Activated CD4-positive, alpha-beta memory T cell treated with anti-CD3 and anti-CD28 coated beads, Interleukin-2, amount 10 ng/mL, durations not matched to agents 7 days and 5 days (primary cell): ENCODE measurements at places on chromosomes 2 and 18. TPM values are rescaled to one million over a fixed set of nuclear protein-coding genes. Genes with fewer than 3 reads are reported as not detected.

DNA sequence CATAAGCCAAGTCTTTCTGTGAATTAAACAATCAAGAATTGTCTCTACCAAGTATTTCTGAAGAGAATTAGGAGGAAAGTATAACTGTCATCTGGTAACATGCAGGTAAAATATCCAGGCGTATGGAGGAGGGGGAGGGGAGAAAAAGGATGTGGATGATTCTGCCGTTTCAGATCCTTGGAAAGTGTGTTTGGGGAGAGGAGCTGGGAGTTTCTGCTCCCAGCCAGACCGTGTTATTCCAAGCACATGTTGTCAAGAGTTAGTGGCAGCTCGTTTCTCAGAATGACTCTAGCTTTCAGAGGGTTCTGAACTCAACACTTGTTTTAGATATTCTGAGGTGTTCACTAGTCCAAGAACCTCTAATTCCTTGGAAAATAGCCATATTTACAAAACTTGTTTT lies 137.6 kb downstream of the FAM124B start:
- no peaks in the 10 kb centered on the region for H3K4me1 ChIP-seq
- no peaks in the 10 kb centered on the region for H3K36me3 ChIP-seq
- DNase-seq: no peak
- H3K27me3 ChIP-seq: peaks cover 17% of the 10 kb centered on the region

DNA sequence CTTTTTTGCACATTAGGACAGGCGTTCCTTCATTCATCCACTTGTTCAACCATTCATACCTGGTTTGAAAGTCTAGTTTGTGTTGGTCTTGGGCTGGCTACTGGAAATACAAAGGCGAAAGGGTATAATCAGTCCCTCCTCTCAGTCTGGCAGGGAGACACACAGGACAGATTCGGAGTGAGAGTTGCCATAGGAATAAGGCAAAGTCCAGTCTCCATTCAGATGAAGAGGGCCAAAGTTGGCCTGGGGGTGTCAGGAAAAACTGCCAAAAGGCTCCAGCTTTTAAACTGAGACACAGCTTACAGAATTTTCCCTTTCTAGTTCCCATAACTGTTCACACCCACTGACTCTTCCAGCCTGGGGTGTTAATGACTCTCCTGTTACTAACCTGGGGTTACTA lies 96.3 kb upstream of the AQP4 start:
- H3K27me3 ChIP-seq: no peaks in the 10 kb centered on the region
- no peak overlapping the region for H3K27ac ChIP-seq
- no peak overlapping the region for H3K4me3 ChIP-seq
- no peak for DNase-seq
- no peaks in the 10 kb centered on the region for H3K36me3 ChIP-seq
- H3K4me1 ChIP-seq: no peaks in the 10 kb centered on the region

DNA sequence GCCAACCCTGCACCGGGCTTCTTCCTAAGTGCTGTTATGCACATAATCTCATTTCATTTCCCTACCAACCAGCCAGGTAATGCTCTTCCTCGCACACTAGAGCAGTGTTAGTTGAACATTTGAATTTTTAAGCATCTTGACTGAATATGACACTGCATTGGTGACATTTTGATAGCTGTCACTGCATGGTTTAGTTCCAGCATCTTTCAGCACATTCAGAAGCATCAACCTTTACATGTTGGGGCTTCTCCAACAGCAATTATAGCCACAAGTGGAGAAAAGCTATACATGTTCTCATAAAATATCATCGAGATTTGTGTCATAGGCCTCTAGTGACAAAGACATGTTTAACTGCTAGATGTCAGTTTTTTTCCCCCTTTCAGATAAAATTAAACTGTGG lies 230.1 kb upstream of the FOSL2 start:
- no peak overlapping the region for H3K4me3 ChIP-seq
- DNase-seq: no peak
- H3K27ac ChIP-seq: no peak overlapping the region
- H3K4me1 ChIP-seq: no peaks in the 10 kb centered on the region

DNA sequence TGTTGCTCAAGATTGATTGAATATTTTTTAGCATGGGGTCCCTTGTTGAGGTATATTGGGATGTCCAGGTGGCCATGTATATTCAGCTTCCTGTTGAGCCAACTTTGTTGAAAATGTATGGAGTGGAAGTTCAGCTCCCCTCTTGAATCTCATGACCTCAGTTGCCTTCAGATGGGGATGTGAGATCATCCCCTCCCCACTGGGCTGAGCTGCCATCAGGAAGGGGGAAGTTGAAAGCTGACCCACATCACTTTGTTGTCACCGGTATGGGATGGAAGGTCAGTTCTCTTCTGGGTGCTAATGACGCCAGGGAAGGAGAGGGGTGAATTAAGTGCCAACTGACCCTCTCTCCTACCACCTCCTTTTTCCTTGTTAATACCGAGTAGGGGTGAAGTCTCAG lies 33.9 kb downstream of the ACOXL start:
- H3K27me3 ChIP-seq: peaks cover 46% of the 10 kb centered on the region
- H3K4me3 ChIP-seq: no peak overlapping the region
- H3K27ac ChIP-seq: no peak overlapping the region
- no peaks in the 10 kb centered on the region for H3K36me3 ChIP-seq

- H3K4me3 ChIP-seq: no peak overlapping the region
- no peak overlapping the region for H3K27ac ChIP-seq
- no peaks in the 10 kb centered on the region for H3K4me1 ChIP-seq
Observed at GRCh38 chr2:67455219-67456142, 58.3 kb downstream of the ETAA1 start.

DNA sequence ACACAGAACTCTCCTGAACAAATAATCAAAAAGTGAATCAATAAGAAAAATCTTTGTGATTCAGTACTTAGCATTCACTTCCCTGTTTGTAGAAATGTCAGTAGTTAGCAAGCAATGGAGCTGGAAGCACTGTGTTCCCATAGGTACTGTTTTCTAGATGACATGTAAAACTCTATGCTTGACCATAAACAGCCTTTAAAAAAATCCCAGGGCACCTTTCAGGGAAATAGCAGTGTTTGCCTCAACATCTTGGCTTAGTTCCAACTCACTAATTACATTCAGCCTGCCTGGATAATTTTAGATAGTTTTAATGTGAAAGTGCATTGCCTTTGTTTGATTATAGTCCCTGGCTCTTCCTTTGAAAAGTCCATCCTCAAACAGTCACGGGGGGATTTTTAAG lies 721.8 kb downstream of the ERBB4 start:
- H3K27ac ChIP-seq: no peak overlapping the region
- H3K36me3 ChIP-seq: no peaks in the 10 kb centered on the region
- no peak for DNase-seq
- no peaks in the 10 kb centered on the region for H3K4me1 ChIP-seq

DNA sequence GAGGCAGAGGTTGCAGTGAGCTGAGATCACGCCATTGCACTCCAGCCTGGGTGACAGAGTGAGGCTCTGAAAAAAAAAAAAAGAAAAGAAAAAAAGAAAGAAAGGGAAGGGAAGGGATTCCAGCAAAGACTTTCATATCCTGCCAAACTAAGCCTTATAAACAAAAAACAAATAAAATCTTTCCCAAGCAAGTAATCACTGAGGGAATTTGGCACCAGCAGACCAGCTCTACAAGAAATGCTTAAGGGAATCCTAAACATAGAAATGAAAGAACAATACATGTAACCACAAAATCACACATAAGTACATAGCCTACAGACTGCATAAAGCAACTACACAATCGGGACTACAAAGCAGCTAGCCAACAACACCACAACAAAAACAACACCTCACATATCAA lies 79.1 kb downstream of the TRABD2A start:
- no peak for DNase-seq
- peaks cover 6% of the 10 kb centered on the region for H3K36me3 ChIP-seq
- H3K4me3 ChIP-seq: no peak overlapping the region
- no peak overlapping the region for H3K27ac ChIP-seq

DNA sequence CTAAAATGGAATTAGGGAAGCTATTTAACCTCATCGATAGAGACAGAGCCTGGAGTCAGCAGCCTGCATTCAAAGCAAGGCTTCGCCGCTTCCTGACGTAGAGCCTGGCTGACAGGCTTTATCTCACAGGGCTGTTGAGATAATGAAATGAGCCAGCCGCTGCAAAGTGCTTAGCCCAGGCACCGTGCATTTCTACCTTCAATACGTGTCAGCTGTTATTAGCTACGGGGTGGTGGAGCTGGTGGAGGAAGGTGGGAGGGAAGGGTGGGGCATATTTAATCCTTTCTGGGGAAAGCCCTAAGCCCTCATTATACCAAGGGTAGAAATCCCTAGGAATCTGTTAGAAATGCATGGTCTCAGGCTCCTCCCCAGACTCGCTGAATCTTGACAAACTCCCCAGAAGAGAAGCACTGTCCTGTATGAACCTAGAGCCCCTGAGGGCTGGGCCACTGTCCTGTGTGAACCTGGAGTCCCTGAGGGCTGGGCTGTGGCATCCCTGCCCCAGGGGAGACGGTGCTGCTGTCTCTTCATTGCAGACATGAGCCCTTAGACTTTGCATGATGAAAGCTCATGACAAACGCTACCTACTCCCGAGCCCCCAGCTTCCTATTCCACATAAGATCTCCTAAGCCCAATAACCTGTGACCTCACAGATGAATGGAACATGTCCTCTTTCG lies 72.4 kb downstream of the ALPK2 start:
- no peak overlapping the region for H3K4me3 ChIP-seq
- no peaks in the 10 kb centered on the region for H3K27me3 ChIP-seq
- H3K27ac ChIP-seq: no peak overlapping the region
- peaks cover 2% of the 10 kb centered on the region for H3K4me1 ChIP-seq

DNA sequence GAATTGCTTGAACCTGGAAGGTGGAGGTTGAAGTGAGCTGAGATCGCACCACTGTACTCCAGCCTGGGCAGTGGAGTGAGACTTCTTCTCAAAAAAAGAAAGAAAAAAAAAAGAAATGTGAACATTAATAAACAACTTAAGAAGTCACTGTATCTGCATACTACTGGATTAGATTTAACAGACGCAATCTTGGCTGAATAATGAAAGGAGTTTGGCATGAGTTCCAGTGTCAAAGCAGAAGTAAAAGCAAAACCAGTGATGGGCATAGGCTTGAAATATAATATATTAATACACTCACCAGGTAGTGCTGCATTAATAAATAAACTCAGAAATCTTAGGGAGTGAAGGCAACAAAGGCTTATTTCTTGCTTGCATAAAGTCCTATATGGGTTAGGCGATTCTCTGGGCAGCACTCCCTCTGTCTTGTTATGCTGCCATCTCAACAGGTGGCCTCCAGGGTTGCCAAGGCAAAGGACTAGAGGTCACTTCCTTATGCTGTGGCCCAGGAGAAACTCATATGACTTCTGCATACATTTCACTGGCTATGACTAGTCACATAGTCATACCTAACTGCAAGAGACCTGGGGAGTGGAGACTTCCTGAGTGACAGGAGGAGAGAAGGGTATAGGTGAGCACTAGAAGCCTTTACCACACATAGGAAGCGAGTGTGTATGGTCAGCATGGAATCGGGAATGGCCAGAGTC lies 296.2 kb upstream of the SPRED2 start:
- no peak for DNase-seq
- H3K36me3 ChIP-seq: no peaks in the 10 kb centered on the region
- H3K27ac ChIP-seq: no peak overlapping the region
- no peak overlapping the region for H3K4me3 ChIP-seq

DNA sequence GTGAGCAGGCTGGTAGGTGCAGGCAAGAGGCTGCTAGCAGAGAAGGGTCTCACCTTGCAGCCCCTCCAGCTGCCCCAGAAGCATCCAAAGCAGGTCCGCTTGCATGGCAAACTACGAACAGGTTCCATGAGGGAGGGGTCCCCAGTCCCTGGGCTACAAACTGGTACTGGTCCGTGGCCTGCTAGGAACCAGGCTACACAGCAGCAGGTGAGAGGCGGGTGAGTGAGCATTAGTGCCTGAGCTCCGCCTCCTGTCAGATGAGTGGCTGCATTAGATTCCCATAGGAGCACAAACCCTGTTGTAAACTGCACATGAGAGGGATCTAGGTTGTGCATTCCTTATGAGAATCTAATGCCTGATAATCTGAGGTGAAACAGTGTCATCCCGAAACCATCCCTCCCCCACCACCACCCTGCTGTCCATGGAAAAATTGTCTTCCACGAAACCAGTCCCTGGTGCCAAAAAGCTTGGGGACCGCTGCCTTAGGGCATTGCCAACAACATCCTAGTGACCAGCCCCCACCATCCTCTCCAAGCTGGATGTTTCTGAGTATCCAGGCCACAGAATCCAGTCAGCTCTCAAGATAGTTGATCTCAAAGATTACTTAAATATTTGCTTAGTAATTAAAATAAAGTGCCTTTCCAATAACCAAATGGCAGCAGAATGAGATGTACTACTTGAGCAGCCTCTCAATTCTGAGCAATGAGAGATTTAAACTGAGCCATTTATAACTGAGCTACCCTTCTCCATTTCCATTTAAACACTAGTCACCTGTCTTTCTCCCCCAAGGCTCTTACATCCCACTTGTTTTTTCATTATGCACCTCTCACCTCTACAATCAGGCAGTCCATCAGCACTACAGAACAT lies 32.4 kb downstream of the LRP2 start:
- H3K27ac ChIP-seq: no peak overlapping the region
- H3K4me1 ChIP-seq: no peaks in the 10 kb centered on the region
- no peaks in the 10 kb centered on the region for H3K36me3 ChIP-seq
- no peak overlapping the region for H3K4me3 ChIP-seq
- H3K27me3 ChIP-seq: peaks cover 3% of the 10 kb centered on the region

DNA sequence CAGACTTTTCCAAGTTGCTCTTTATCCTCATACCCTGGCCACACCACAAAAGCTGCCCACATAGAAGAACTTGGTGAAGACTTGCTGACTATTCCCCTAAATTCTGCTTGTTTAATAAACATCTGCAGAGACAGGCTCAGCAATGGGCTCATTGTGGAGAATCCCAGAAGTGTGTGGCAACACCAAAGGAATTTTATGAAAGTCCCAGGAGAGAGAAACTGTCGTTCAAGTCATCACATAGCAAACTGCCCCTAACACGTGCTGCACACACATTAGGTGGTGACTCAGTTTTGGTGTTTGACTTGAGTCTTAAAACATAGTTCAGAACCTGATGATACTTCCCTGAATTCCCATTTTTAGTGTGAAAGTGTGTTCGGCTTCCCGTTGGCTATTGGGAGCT lies 38.6 kb downstream of the CYP1B1 start:
- H3K27ac ChIP-seq: no peak overlapping the region
- H3K4me3 ChIP-seq: no peak overlapping the region
- H3K36me3 ChIP-seq: no peaks in the 10 kb centered on the region
- no peak for DNase-seq

DNA sequence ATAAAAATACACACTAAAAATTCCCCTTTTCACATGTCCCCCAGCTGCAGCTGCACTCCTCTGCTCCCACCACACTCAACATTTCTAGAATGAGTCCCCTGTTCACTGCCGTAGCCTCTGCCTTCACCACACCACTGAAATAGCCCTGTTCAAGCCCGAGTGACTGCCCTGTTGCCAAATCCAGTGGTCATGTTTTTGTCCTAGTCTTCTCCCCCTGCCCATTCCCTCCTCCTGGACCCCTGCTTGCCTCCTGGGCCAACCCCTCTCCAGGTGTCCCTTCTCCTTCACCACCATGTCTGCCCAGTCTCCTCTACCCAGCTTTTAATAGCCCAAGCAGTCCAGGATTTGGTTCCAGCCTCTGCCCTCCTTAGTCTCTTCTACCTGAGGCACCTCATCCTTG lies 97.1 kb upstream of the LGALSL start:
- H3K27me3 ChIP-seq: peaks cover 43% of the 10 kb centered on the region
- H3K4me3 ChIP-seq: no peak overlapping the region
- no peak for DNase-seq
- peaks cover 10% of the 10 kb centered on the region for H3K4me1 ChIP-seq
- no peaks in the 10 kb centered on the region for H3K36me3 ChIP-seq

GRCh38 chr2:231146665-231147064 lies 21.8 kb upstream of the HTR2B start:
- no peak overlapping the region for H3K27ac ChIP-seq
- H3K4me3 ChIP-seq: no peak overlapping the region
- no peaks in the 10 kb centered on the region for H3K27me3 ChIP-seq

The MTLN gene
- total RNA-seq: 47.0 TPM

The PDCD1 gene
- 17.2 TPM for total RNA-seq

The PER2 gene
- 8.7 TPM for total RNA-seq

The ZNF804A gene
- not detected for total RNA-seq

The NXPH2 gene
- not detected for total RNA-seq

The TUBB8B gene
- total RNA-seq: not detected
